ENCODE measurements at places on chromosomes 2 and 18.

DNA sequence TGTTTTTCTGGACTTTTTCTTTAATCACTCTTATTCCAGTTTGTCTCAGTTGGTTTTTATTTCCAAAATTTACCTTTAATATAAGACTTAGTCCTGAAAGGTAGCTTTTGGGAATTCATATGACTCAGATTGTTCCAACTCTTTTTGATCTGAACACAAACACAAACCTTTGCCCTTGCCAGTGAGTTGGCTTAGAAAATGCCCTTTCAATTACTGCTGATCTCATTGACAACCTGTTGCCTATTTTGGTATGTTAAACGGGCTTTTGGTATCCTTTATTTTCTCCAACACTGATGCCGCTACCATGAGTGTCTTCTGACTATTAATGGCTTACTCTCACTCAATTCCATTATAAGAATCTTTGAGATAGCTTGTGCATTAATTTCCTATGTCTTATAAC, 143.4 kb downstream of the GULP1 start:
- DNase-seq, result no peak

DNA sequence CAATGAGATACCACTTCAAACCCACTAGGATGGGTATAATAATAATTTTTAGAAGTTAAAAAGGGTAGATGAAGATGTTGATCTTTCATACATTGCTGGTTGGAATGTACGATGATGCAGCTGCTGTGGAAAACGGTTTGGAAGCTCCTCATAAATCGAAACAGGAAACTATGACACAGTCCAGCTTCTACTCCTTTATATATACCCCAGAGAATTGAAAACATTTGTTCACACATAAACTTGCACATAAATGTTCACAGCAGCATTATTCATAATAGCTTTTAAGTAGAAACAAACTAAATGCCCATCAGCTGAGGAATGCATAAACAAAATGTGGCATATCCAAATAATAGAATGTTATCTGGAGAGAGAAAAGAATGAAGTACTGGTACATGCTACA, 95.0 kb downstream of the STRADB start:
- DNase-seq, result no peak

- no peak for DNase-seq
Observed at GRCh38 chr2:222332116-222332515, 33.3 kb upstream of the PAX3 start.

- no peak for DNase-seq
Observed at GRCh38 chr2:237354892-237355291, 59.1 kb downstream of the COL6A3 start.

DNA sequence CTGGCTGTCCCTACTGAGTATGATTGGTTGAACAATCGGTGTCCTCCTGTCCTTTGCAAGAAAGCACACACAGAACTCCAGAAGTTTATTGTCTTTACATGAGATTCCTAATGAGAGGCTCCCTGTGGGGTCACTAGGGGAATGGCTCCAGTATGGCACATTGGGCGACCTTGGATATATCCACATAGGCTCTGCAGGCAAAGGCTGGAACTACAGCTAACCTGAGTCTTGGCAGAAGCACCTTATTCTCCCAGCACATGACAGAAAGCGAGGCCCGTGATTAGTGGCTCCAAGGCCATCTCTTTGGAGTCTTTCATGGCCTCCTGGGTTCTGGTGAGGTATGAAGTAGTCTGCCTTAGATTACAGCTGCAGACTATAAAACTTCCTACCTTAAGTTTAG, 49.0 kb downstream of the ZDBF2 start:
- DNase-seq, result no peak

GRCh38 chr2:216765761-216766262, 70.5 kb upstream of the IGFBP5 start:
- DNase-seq, result peak; percentile 60

- DNase-seq, result no peak
Observed at GRCh38 chr2:199738727-199739412, 112.1 kb downstream of the FTCDNL1 start.

DNA sequence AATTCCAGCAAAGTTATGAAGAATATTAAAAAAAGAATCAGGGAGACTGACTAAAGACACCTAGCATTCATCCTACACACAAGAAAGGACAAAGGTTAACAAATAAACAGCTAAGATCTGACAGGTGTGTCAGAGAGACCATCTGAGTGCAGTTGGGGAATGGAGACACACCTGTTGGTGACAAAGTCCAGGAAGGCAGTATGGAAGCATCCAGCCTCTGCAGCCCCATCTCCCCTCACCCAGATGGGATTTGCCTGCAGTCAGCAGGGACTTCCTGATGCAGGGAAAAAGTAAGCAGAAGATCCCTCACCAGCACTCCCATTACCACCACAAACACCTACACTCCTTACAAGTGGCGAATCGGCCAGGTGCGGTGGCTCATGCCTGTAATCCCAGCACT, 37.9 kb downstream of the USP34 start:
- no peak for DNase-seq

DNA sequence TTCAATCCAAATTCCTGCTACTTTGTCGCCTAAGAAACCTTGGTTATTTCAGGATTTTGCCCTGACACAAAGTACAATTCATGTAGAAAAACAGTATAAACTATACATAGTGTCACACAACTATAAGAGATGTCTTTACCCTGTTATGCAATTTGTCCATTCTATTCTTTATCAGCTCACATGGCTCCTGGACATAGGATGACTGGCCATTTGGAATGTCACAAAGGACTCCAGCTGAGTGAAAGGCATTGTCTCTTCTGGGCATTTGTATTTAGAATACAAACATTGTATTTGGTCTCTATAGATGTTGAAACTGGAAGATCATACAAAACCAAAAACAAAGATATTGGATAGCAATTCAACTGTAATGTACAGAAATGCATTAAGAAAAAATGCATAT, 944.6 kb upstream of the LRRTM1 start:
- DNase-seq, result no peak

DNA sequence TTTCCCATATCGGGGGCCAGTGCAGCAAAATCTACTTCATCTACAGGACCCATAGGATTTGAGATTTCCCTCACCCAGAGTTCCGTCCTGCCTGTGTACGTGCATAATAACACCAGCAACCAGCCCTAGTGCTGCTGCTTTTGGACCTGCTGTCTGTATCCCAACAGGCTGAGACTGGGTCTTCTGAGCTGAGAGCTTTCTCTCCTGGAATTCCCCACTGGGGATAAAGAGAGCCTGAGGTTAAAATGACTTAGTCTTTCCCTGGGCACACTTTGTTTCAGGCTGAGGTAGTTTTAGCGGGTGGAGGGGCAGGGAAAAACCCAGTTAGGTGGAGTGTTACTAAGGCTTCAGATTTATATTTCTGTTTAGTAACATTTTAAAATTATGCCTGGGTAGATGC, 62.5 kb downstream of the SERTAD2 start:
- no peak for DNase-seq

DNA sequence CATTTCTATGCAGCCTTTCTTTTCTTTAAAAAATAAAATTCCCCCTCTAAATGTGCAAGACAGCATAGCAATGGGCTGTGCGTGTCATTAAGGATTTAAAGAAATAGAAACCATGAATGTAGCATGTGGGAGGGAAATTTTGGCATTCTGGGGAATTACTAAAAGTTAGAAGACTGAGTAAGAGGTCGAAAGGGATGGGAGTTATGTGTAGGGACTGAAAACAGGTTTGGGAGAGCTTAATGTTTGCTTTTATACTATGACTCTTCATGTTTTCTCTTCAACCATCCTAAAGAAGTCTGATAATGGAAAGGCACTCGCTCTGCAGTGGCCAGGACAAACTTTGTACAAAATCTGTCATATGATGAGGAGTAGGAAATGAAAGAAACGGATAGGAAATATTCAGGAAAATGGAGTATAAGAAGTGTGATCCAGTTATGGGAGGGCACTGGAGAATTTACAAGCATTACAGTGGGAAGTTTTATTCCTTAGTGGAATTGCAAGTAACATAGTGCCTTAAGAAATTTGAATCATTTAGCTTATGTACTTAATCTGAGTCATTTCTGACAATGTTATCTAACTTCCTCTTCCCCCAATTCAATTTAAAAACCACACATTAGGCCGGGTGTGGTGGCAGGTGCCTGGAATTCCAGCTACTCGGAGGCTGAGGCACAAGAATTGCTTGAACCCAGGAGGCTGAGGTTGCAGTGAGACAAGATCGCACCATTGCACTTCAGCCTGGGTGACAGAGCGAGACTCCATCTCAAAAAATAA, 20.6 kb downstream of the TMEM87B start:
- DNase-seq, result no peak

GRCh38 chr2:26623541-26624495, 17.3 kb downstream of the CIB4 start:
- no peak for DNase-seq

GRCh38 chr18:60248336-60249330, 123.9 kb downstream of the MC4R start:
- no peak for DNase-seq

GRCh38 chr2:86079981-86080911, 25.4 kb downstream of the POLR1A start:
- DNase-seq, result peak; percentile 60

DNA sequence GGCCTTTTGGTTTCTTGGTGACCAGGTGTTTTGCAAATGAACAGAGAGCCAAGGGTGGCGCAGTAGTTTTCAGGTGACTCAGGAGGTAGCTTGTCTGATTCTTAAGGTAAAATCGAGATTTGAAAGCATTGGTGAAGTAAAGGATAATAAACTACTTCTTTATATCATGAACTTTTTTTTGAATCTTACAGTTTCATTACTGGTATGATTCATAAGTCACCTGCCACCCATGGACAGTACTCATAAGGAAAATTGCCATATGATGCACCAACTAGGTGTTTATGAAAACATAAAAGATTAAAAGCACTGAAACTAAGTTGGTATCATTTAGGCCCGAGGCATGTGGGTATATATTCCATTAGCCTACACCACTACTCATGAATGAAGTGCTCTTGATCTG, 84.1 kb upstream of the MGAT5 start:
- no peak for DNase-seq

DNA sequence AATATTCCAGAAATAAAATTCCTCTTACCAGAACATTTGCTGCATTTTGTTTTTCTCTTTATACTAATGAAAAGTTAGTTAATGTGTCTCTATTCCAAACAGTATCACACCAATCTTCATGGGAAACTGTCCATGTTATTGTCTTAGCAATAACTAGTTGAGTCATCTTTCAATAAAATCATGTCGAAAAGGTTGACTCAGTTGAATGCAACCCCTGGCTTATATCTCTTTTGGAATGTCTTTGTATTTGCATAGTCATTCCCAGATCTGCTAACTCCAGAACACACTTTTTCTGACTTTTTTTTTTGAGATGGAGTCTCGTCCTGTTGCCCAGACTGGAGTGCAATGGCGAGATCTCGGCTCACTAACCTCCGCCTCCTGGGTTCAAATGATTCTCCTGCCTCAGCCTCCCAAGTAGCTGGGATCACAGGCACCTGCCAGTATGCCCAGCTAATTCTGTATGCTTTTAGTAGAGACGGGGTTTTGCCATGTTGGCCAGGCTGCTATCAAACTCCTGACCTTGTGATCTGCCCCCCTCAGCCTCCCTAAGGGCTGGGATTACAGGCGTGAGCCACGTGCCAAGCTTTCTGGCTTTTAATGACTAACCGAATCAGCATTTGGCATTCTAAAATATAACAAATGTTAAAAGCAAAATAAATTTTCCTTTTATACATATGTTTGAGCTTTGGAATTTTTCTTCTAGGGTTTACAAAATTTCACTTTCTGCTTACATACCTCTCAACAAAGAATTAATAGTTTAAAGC, 133.2 kb upstream of the GULP1 start:
- no peak for DNase-seq

GRCh38 chr2:160418853-160419252, 74.8 kb downstream of the RBMS1 start:
- no peak for DNase-seq

- no peak for DNase-seq
Observed at GRCh38 chr2:146986161-146986560, 858.7 kb upstream of the ACVR2A start.

DNA sequence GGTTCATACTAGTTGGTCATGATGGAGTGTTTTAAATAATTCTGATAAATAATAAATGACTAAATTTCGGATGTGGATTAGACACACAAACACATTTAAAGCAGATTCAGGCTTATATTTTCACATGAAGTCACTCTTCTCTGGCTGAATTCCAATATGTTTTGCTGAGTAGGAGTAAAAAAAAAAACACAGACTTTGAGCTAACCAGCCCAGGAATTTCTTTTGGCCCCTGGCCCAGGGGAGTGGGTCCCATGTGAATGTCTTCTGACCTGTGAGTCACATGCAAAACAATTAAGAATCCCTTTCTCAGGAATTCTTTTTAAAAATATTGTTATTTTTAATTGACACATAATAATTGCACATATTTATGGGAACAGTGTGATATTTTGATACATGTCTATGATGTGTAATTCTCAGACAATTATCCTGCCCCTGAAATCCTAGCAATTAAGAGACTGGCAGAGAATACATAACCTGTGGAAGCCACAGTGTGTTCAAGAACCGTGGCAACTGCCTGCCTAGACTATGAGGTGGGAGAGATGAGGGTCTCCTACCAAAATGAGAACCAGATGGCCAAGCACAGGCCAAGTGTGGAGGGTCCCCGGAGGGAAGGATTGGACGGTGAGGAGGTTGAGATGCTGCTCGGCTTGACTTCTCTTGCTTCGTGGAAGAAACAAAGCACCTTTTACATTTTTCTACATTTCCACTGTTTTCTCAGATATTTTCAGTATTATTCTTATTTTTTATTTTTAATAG, 236.4 kb downstream of the PIEZO2 start:
- no peak for DNase-seq

GRCh38 chr2:172153156-172153555, 50.5 kb upstream of the DLX2 start:
- DNase-seq, result no peak

- DNase-seq, result no peak
Observed at GRCh38 chr2:43001787-43002468, 209.5 kb upstream of the HAAO start.

- no peak for DNase-seq
Observed at GRCh38 chr2:19799881-19800780, 101.7 kb downstream of the TTC32 start.

DNA sequence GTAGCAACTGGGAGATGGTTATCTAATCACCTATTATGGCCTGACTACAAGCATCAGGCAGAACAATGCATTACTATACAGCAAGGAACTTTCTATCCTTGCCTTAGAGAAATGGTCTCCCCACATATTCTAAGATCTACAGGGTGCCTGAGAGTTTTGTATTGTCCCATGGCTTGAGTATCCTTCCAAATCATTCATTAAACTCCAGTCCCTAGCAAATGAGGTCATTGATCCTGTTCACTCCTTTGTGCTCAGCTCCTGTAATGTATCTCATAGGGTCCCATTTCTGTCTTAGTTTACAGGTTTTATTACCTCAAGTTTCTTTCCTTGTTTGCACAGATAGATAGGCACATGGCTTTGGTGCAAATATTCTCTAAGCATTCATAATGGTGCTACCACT, 9.0 kb downstream of the HNMT start:
- DNase-seq, result no peak

DNA sequence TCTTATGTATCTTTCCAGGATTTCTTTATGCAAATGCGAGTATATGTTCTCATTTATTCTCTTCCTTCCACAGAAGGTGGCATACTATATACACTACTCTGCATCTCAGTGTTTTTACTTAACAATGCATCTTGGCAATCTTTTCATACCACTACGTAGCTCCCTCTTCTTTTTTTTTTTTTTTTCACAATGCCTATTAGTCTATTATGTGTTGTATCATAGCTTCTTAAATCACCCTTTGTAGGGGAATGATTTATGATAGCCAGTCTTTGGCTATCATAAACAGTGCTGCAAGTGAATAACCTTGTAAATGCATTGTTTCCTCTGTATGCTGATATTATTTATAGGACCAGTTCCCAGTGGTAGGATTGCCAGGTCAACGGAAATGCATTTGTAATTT, 204.2 kb downstream of the BABAM2 start:
- no peak for DNase-seq

Measured in progenitor cell of endocrine pancreas (in vitro differentiated cells).